Left colon (tissue), 2 donors: ENCODE measurements at places on chromosomes 12 and 14.

GRCh38 chr14:38363217-38363616 is 107.3 kb upstream of the CLEC14A start:
- DNase-seq, result no peak

- no peak for DNase-seq
These were observed 2.4 kb downstream of the E2F7 start for GRCh38 chr12:77062846-77063461.

GRCh38 chr12:115709540-115710011 is 567.9 kb downstream of the MED13L start:
- DNase-seq, result no peak

DNA sequence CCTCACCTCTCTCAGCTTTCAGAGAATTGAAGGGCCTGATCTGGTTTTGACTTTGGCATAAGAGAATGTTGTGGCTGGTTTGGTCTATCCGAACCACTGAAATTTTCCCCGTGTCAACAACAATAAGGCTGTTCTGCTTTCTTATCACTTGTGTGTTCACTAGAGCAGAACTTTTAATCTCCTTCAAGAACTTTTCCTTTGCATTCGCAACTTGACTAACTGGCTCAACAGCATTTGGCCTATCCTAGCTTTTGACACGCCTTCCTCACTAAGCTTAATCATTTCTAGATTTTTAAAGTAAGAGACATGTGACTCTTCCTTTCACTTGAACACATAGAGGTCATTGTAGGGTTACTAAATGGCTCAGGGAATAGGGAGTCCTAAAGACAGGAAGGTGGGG is 25.9 kb upstream of the EDDM3A start:
- DNase-seq, result peak; percentile 36

GRCh38 chr12:16421806-16422205 is 74.4 kb downstream of the MGST1 start:
- no peak for DNase-seq
